Stimulated activated CD4-positive, alpha-beta T cell treated with anti-CD3 and anti-CD28 coated beads, Interleukin-2, amount 100 ng/mL, for 4 hours (primary cell): ENCODE measurements at places on chromosomes 12 and 14.

DNA sequence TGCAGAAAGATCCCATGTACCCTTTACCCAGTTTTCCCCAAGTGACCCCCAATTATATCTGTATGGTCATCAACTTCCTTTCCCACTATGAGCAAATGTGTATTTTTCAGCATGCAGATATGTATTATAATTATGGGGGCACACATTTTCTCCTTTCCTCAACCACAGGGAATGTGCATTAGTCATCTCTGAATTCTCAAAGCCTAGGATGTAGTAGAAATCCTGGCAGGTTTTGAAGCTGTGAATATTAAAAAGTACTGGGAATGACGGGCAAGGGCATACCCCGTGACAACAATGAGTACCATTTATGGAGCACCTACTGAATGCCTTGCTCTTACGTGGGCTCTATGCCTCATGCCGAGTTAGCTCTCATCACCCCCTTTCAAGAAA, 71.5 kb downstream of the VWF start:
- no peak for DNase-seq

GRCh38 chr12:130838284-130838950, 633 bp downstream of the STX2 start:
- no peak for DNase-seq

DNA sequence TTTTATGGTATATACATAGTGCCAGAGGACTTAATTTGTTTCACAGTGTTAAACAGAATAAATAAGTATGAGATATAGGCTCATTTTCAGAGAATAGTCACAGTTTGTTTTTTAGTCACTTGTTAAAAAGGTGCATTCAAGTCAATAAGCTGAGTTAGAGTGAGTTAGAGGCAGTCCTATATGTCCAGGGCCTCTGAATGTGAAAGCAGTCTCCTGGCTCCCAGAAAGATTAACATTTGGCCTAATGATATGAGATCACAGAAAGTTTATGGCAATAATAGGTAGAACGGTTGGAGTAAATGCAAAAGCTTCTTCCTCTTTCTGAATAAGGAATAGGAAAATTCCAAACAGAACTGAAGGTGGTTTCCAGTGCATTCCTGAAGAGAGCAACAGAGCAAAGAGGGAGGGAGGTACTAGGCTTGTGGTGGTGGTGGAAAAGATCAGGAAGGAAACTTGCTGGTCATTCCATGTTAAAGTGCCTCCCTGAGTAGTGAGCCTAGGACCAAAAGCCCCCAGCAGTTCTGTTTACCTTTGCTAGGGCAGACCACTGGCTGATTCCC, 54.4 kb downstream of the SLC38A4 start:
- no peak for DNase-seq

DNA sequence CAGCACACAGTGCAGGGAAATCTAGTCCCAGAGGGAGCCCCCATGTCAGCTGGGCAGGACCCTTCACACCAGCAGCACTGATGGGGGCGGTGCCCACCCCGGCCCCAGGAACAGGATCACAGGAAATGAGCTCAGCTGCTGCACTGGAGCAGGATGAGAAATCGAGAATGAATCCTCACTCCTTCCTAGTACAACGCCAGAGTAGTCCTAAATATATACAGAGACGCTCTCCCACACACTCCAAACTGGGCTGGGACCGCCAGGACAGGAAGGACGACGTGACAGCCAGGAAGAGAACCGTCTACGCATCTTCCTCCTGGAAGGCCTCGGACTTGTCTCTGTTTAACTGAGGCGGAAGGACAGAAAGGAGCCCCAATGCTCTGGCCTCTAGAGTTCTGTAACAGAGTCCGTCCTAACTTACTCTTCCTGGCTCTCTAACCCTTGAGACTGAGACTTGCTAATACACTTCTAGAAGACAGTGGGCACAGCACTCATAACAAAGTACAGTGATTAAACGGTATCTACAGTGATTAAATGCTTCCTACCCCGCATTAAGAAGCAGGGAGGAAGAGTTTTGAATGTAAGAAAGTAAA, 33.4 kb downstream of the CDC42BPB start:
- DNase-seq, result no peak

GRCh38 chr12:115866909-115867525, 410.5 kb downstream of the MED13L start:
- no peak for DNase-seq

DNA sequence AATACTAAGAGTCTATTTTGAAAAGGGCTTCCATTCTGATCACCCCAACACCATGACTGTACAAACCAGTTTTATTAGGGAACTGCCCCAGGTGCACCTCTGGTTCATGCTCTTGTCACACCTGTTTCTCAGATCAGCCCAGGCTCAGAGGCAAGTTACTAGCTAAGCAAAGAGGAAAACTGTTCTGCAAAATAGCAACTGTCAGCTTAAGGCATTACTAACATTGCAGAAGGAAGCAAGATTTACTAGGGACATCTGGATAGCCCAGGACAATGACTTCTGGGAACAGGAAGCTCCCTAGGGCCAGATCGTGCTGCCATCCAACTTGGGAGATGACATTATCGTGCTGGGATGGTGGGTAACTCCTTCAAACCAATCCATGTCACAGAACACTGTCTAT, 30.1 kb downstream of the ANAPC7 start:
- DNase-seq, result no peak

DNA sequence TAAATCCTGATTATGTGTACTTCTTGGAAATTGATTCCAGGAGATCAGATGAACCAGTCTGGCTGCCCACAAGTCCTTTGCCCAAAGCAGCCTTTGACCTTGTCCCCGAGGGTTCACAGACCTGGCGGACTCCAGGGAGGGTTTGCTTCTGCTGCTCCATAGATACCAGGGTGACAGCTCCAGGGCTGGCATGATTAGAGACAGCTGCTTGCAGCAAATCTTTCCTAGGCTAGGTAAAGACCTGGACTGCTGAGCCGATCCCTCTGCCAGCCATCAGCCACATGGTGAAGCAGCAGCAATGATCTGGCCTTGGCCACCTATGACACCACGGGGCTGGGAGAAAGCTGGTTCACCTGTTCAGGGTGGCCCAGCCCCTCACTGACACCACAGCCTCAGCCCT, 10.1 kb upstream of the TBX5 start:
- no peak for DNase-seq

- no peak for DNase-seq
Measured at GRCh38 chr12:96994900-96995299, 87.8 kb downstream of the NEDD1 start.

DNA sequence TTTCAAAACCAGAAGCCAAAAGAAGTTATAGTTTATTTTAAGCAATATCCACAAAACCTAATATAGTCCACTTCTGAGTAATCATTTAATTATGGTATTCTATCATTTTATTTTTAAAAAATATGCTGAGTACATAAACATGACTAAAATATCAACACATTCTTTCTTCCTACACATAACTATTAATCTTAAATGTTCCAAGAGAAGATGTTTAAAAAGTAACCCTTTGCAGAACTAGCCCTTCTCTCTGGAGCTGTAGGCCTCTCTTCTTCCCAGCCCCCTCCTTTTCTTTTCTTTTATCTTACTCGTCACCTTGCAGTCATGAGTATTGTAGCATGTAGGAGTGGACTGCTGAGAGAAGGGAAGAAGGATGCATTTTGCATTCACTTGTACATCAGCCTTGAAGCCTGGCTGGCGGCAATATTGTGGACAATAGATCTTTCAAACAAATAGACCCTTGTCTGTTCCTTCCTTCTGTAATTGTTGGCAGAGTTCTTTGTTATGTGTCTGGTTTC, 941.9 kb downstream of the NRXN3 start:
- no peak for DNase-seq

DNA sequence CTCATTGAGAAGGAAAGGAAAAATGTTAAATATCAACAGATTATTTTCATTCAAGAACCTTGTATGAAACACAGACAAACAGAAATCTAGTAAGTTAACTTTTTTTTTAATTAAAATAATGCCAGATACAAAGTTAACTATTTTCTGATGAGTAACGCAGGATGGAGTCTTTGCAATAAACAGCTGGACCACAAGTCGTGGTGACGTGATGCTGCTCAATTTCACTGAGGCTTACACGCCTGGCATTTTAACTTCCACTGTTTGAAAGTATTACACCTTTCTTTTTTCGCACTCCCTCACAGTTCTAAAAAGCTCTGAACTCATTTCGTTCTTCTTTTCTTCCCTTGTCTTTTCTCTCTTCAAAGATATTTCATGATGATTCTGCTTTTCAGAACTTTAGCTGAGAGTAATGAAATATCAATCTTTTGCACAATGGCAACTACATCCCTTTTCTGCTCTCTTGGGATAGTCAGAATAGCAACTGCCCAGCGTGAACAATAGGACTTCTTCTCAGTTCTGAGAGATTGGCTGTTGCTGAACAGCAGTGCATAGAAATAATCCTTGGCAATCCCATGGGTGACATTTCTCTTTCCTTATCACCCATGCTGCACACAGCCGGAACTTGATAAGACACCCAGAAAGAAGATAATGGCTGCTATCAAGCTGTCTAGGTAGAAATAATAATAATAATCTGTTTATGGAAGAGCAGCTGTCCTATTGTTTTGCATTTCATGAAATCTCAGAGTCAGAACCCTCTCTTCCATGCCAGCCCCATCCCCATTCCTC, 160.5 kb downstream of the BTG1 start:
- DNase-seq, result no peak

DNA sequence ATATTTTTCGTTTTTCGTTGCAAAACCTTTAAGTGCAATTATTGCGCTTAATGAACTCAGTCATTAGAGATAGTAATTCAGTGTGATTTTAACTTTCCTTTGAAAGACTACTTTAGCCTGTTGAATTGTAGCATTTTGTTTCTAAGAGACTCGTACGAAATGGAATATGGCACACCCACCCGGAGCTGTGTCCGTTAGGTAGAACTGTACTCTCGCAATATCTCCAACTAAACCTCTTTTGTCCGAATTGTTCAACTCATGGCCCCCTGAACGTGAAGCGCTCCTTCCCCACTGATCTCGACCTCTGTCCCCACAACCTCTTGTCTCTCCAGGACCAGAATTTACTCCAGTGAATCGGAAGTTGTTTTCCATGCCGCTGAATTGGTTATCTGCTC, 800 bp downstream of the PCNX4 start:
- DNase-seq, result no peak

GRCh38 chr12:13851828-13852227, 129.6 kb downstream of the GRIN2B start:
- DNase-seq, result no peak

- DNase-seq, result no peak
Measured at GRCh38 chr14:89178800-89179535, 238.1 kb downstream of the FOXN3 start.

- DNase-seq, result no peak
Measured at GRCh38 chr12:63782466-63782865, 2.8 kb downstream of the RXYLT1 start.

DNA sequence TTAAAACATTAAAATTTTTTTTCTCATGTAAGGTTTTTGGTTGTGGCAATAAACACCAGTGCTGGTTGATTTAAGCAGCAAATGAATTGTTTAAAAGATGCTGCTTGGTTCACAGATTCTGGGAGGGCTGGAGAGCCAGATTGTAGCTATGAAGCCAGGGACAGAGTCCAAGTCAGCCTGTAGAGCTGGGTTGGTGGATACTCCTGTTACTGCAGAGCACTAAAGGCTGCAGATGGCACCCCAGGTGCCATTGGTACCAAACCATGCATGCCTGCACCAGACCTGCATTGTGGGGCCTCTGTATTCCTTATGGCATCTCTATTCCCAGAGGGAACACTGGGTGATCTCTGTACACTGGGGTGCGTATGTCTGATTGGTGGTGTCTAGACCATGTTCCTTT, 113.3 kb downstream of the SNAPC1 start:
- no peak for DNase-seq

DNA sequence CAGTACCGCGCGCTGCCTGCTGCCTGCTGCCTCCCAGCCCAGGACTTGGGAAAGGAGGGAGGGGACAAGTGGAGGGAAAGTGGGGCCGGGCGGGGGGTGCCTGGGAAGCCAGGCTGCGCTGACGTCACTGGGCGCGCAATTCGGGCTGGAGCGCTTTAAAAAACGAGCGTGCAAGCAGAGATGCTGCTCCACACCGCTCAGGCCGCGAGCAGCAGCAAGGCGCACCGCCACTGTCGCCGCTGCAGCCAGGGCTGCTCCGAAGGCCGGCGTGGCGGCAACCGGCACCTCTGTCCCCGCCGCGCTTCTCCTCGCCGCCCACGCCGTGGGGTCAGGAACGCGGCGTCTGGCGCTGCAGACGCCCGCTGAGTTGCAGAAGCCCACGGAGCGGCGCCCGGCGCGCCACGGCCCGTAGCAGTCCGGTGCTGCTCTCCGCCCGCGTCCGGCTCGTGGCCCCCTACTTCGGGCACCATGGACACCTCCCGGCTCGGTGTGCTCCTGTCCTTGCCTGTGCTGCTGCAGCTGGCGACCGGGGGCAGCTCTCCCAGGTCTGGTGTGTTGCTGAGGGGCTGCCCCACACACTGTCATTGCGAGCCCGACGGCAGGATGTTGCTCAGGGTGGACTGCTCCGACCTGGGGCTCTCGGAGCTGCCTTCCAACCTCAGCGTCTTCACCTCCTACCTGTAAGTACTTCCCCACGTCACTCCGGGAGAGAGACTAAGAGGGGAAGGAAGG, at the start of gene LGR5:
Gene LGR5, plus strand, starts transcription at position 186 of the 732 bp plus-strand sequence. Its CDS starts 283 bp downstream, at position 469.
- DNase-seq, result no peak

DNA sequence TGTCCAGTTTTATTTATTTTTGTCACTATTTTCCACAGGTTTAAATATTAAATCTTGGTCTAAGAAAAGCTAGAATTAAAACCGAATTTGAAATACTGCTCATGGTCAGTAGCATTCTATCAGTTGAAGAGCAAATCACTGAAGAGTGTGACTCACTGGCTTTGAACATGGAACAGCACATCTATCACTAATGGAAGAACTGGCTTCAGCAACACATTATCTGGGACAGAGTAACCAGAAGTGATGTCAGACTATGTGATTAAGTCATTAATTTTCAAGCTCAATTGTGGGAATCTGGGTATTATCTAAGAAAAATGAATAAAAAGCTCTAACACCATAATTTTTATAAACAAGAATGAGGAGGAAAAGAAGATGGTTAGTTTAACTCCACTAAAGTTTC, 527.5 kb downstream of the TMTC2 start:
- DNase-seq, result no peak

GRCh38 chr14:35281341-35281740, 10.8 kb upstream of the PSMA6 start:
- DNase-seq, result no peak

DNA sequence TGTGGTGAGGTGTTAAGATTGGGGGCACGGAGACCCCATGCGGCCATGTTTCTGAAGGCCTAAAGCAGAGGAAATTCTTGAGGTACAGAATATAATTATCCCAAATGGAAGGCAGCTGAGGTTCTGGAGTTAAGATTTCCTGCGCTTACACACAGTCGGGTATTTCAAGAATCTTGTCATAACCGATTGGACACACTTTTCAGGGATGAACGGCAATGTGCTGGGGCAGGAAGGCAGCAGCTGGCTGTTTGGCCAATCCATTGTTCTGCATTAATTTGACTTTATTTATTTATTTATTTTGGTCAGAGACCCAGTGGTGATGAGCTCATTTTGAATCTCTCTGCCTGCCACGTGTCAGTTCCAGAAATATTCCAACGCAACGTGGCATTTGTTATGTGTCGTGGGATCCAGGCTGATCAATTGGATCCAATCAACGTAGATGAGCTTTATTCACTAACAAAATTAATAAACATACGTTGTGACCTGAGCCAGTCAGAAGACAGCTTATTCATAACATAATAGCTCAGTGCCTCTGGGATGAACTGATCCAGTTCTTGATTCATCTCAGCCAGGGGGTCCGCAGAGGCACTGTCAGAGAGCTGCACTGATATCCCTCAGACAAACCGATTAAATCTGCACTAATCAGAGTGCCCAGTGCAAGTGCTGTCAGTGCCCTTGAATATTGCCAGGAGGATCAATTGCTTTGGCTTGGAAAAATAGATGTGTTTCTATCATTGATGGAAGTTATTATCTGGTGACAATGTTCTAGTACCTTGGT, 181.0 kb downstream of the KTN1 start:
- DNase-seq, result no peak

GRCh38 chr14:51638071-51638944, 13.4 kb upstream of the FRMD6 start:
- no peak for DNase-seq
